Heart left ventricle (tissue), 16 donors: ENCODE measurements at places on chromosomes 16 and 17.

- DNase-seq, result no peak
Observed at GRCh38 chr17:10871914-10872313, 34.0 kb upstream of the PIRT start.

DNA sequence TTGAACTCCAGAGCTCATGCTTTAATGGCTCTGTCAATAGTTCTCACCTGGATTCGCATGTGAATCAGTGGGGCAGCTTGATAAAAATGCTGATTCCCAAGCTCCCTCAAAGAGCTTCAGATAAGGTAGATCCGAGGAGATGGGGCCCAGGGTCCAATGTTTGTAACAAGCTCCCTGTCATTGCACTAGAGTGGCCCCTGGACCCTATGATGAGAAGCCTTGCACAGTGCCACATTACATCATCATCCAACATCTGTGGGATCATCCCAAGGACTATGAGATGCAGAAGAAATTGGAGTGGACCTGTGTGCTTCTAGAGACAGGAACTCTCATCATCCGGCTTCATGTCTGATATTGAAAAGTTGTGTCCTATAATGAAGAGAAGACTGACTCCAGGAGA is 340.8 kb downstream of the SHISA9 start:
- no peak for DNase-seq

DNA sequence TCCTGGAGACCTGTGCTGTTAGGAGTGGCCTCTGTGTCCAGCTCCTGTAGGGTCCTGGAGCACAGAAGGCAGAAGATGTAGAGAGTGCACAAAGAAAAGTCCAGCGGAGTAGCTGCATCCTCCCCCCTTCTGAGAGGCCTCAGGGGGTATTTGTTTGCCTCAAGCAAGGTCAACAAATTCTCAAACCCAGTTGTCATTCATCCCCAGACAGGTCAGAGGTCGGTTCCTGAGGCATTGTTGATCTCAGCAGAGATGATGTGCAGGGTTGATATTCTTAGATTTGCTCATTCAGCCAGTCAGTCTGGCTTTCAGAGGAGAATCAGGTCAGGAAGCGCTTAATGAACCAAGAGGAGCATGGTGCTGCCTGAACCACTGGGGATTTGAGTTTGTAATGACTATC is 8.3 kb upstream of the RBFOX1 start:
- no peak for DNase-seq

GRCh38 chr16:72722552-72722951 is 325.4 kb downstream of the ZFHX3 start:
- DNase-seq, result no peak

DNA sequence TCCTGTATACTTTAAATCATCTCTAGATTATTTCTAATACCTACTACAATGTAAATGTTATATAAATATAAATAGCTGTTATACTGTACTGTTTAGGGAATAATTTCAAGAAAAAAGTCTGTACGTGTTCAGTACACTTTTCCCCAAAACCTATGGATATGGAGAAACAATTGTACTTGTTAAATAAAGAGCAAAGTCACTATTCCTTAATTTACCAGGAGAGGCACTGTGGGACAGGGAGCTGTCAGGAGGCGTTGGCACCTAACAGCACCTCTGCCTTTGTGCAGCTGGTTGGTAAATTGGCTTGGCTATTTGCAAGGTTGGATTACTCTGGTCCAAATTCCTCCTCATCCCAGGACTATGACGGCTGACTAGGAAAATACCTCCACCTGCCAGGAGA is 28.0 kb downstream of the CRHR1 start:
- DNase-seq, result no peak

DNA sequence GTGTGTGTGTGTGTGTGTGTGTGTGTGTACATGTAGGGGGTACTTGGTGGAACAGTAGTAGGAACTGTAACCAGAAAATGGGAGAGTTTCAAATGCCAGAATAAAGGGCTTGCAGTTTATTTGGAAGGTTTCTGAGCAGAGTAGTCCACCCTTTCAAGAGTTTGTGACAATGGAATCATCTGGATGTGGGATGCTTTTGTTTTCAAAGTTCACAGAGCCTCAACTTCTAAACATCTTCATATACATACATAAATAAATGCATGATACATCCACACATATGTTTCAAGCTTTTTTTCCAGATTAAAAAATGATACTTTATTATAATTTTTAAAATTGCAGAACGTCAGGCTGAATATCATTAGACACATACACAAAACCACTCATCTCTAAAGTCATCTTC is 2.4 kb upstream of the PKD1L3 start:
- DNase-seq, result no peak

DNA sequence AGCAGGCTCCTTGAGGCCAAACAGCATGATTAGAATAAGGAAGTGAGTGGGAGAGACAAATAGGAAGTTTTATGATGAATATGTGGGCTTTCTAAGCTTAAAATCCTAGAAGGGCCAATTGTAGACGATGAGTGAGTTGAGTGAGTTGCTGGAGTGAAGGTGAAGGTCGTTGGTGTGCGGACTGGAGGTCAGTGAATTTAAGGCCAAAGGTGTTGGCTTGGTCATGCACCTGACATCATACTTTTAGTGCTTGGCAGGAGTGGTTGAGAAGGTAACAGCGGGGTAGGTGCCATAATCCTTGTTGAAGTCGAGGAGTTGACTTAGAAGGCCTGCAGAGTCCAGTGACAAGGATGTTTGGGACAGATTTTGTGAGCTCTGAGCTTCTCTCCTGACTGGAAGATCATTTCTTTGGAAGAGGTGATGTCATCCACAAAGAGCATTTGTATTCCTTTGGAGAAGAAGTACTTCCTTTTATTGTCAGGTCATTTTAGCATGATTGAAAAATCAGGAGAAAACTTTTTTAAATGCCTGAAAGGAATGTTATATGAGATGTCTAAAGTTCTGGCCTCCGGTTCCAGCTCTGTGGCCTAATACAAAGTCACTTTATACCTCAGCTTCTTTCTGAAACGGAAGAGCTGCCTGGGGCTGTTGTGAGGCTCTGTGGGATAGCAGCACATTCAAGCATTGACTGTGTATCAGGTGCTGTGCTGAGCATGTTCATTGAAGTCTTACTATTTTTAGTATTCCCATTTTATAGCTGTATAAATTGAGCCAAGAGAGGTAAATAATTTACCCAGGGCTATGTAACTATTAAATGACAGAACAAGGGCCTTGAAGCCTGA is 53.6 kb upstream of the TBX2 start:
- no peak for DNase-seq

DNA sequence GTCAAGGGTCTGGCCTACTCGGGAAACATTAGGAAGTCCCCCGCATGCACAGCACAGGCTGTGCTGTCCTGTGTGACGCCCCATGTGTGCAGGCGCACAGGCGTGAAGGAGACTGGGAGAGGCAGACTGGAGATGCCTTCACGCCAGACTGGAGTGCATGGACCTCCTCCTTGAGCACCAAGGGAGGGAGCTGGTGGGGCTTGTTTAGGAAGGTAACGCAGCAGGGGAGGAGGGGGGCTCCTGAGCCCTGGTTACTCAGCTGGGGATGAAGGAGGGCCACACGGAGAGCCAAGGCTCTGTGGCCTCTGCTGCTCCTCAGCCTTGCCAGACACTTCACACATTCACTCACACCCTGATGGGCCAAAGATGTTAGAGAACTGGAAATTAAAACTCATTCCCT is 7.7 kb downstream of the HSDL1 start:
- no peak for DNase-seq

- DNase-seq, result peak; percentile 83
Observed at GRCh38 chr17:980406-981291, 1.1 kb upstream of the NXN start.

GRCh38 chr17:42281571-42282096 is 5.4 kb upstream of the STAT5B start:
- DNase-seq, result no peak

DNA sequence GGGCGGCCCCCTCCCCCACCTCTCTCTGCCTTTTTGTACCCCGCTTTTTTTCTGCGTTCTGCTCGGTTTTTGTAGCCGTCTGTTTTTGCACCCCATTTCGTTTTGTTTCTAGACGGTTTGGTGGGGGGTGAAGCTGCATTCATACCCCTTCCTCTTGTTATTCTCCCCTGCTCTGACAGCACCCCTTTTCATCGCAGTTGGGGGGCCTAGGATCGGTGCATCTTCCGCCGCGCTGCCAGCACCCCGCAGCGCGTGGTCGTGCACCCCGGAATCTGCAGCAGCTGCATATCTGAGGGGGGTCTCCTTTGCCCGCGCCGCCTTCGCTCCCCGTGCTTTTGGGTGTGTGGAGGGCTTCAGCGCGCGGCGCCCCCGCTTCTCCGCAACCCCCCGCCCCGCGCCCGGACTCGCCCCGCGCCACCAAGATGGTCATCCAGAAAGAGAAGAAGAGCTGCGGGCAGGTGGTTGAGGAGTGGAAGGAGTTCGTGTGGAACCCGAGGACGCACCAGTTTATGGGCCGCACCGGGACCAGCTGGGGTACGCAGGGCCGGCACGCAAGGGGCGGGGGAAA is 455 bp downstream of the ATP1B2 start:
- DNase-seq, result no peak
